ENCODE measurements at places on chromosomes 7 and 10.

DNA sequence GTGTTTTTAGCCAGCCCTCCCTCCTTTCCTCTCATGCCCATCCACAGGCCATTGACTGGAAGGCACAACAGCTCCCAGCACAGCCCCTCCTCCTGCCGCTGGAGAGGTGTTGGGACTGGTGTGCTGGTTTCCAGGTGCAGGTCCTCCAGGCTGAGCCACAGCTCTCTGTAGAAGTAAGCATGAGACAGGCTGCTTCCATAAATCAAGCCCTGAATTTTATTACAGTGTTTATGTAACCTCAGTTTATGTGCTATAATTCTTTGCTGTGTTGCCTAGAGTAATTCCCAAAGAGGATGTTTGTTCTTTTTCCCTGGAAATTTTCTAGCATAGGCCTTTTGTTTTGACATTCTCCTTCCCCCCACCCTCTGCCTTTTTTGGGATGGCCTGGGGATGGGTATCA lies 445.8 kb downstream of the AUTS2 start:
- DNase-seq: no peak

GRCh38 chr7:151426441-151426903 lies 13.5 kb downstream of the CRYGN start:
- DNase-seq: no peak

GRCh38 chr10:118835682-118836326 lies 81.0 kb upstream of the CACUL1 start:
- no peak for DNase-seq

- no peak for DNase-seq
These were observed 58.0 kb downstream of the MAP3K8 start for GRCh38 chr10:30491916-30492515.

DNA sequence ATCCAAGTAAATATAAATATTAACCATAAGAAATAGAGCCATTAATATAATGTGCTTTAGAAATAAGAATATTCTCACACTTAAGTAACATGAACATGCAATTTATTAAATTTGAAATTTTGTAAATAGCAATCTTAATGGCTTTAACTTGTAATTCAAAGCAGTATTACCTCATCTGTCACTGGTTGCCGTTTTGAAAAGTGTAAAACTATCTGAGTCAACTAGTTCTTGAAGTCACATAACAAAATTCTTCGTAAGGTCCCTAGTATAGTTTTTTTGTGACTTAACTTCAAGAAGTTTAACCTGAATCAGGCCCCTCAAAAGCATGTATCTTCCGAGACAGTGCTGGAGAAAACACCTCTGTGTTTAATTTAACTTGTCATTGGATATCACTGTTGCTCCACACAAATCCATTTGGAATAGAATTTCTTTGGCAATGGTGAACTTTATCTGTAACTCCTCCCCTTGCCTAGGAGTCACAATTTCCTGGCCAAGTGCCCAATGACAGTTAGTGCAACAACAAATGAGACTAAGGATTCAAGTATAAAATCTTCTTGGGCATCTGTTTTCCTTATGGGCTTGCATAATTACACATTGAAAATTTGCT lies 47.1 kb downstream of the NT5C2 start:
- DNase-seq: peak; percentile 42

DNA sequence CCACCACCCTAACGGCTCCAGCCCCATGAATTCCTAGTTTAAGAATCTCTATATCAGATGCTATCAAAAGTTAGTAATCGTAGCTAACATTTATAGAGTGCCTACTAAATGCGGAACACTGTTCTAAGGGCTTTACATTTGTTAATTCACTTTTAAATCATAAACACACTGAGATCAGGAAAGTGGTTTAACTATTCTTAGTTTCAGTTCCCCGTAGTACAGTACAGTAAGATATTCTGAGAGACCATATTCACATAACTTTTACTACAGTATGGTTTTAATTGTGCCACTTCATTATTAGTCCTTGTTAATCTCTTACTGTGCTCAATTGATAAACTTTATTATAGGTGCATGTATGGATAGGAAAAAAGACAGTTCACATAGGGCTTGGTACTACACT lies 22.5 kb downstream of the SYPL1 start:
- DNase-seq: no peak

DNA sequence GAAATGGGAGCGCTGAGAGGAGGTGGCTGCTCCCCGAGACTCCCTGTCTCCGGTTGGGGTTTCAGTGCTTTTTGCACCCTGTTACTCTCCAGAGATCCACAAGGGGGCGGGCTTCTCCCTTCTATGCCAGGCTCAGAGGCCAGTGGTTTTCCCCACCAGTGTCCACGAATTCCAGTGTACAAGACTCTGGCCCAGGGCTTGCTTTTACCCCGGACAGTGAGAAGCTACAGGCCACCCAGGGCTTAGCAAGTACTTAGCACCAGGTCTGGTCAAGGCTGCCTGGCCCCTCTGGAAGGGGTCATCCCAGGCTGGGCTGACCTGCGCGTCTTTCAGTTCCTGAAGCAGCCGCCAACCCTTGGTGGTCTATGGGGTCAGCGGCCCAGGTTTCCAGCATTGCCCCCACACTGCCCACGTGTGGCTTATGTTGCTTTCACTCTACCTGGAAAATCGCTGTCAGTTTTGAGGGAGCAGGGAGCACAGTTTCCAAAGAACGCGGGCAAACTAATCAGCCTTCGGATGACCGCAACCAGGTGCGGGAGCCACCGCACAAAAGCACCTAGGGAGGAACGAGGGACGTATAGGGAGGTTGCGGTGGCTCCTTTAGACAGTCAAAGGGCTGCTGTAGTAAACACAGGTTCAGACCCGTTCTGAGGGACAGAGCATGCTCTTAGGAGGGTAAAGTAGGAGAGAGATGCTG lies 6.8 kb downstream of the CYP26A1 start:
- DNase-seq: peak; percentile 63

All from activated CD4-positive, alpha-beta T cell treated with anti-CD3 and anti-CD28 coated beads for 48 hours (primary cell).